ENCODE measurements at places on chromosomes 4 and X. TPM values are rescaled to one million over a fixed set of nuclear protein-coding genes. Genes with fewer than 3 reads are reported as not detected.

Gene ZNF157
- polyA plus RNA-seq = not detected

Gene YTHDC1
- polyA plus RNA-seq = 37.8 TPM

Gene NXF2
- not detected for polyA plus RNA-seq

Gene ZFP92
- polyA plus RNA-seq = 0.23 TPM

Gene PPARGC1A
- 1.1 TPM for polyA plus RNA-seq

Gene NOCT
- polyA plus RNA-seq = 0.20 TPM

Gene TCEAL6
- polyA plus RNA-seq = 0.87 TPM

Gene EDA
- polyA plus RNA-seq = 2.4 TPM

Gene CXCL11
- polyA plus RNA-seq = 2.3 TPM

Gene TKTL2
- polyA plus RNA-seq = not detected

Gene CSN3
- not detected for polyA plus RNA-seq

Gene CSN1S1
- polyA plus RNA-seq = not detected

Gene NLGN3
- polyA plus RNA-seq = 1.2 TPM

Gene CT45A2
- not detected for polyA plus RNA-seq

Gene MTMR8
- polyA plus RNA-seq = 3.0 TPM

Gene GATA1
- polyA plus RNA-seq = not detected

Gene ETDC
- polyA plus RNA-seq = not detected

Gene CT45A3
- polyA plus RNA-seq = not detected

Gene ENPP6
- 0.13 TPM for polyA plus RNA-seq

Gene ADRA2C
- polyA plus RNA-seq = 49.0 TPM

Gene NDNF
- polyA plus RNA-seq = 0.08 TPM

Gene CACNA1F
- 0.38 TPM for polyA plus RNA-seq

Gene MAGEC1
- not detected for polyA plus RNA-seq

Gene F8
- polyA plus RNA-seq = 2.7 TPM

Gene ARX
- not detected for polyA plus RNA-seq

Gene LGI2
- 0.79 TPM for polyA plus RNA-seq

Gene GLRB
- polyA plus RNA-seq = 6.5 TPM

Gene ASMT
- polyA plus RNA-seq = 6.9 TPM

Gene GUCY1B1
- 44.0 TPM for polyA plus RNA-seq

Gene GPR119
- not detected for polyA plus RNA-seq

Gene PTPN13
- 1.4 TPM for polyA plus RNA-seq

Gene MAGT1
- 15.4 TPM for polyA plus RNA-seq

Gene MAGEA6
- polyA plus RNA-seq = not detected

Gene ARMCX4
- 16.5 TPM for polyA plus RNA-seq

Gene AWAT2
- polyA plus RNA-seq = not detected

Gene CDKL5
- 4.0 TPM for polyA plus RNA-seq

Gene GIMD1
- polyA plus RNA-seq = not detected

Gene CYSLTR1
- polyA plus RNA-seq = 1.9 TPM

Gene STK26
- 5.4 TPM for polyA plus RNA-seq

Gene BBS7
- polyA plus RNA-seq = 10.4 TPM

Gene ODAM
- polyA plus RNA-seq = not detected

All from aorta (tissue), 5 donors.